Activated CD4-positive, alpha-beta memory T cell treated with anti-CD3 and anti-CD28 coated beads, Interleukin-2, amount 10 ng/mL, durations not matched to agents 7 days and 5 days (primary cell): ENCODE measurements at places on chromosomes 12 and 14. TPM values are rescaled to one million over a fixed set of nuclear protein-coding genes. Genes with fewer than 3 reads are reported as not detected.

Gene OTOGL
- not detected for total RNA-seq

Gene ITGA7
- total RNA-seq: 1.9 TPM

Gene TPH2
- total RNA-seq: not detected

Gene ESPL1
- 88.4 TPM for total RNA-seq

Gene GTF2A1
- 34.2 TPM for total RNA-seq

Gene SYNDIG1L
- total RNA-seq: not detected

Gene ABCD2
- 19.6 TPM for total RNA-seq

DNA sequence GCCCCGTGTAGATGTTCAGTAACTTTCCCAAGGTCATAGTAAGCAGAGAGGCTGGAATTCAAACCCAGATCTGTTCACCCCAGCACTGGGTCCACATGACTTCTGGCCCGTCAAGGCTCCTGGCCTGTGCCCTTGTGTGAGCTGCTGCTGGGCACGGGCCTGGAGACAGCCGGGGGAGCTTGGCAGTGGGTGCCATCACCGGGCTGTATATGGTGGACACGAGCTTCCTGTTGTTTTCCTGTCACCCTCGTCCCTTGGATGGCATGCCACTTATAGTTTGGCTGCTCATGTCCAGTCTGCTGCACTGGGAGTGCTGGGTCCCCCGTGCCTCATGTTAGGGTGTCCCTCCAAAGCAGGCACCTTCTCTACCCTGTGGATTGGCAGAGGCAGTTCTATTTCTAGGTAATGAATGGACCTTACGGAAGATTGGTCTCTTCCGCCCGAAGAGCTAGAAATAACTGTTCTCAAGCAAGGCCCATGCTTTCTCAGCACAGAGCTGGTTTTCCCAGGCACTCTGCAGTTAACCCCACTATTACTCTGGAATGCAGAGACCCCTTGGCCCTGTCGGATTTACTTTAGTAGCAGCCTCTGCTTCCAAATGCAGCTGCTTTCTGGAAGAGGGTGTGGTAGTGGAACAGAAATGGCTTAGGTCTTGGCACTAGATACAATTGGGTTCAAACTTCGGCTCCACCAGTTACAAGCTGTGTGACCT lies 44.3 kb downstream of the ELK3 start:
- no peak for DNase-seq
- H3K27ac ChIP-seq: peak overlapping the region; percentile 56
- H3K36me3 ChIP-seq: peaks cover 56% of the 10 kb centered on the region
- peak overlapping the region; percentile 39 for H3K4me3 ChIP-seq
- H3K4me1 ChIP-seq: peaks cover 89% of the 10 kb centered on the region

GRCh38 chr12:69600804-69601203 lies 9.9 kb downstream of the LRRC10 start:
- no peak overlapping the region for H3K4me3 ChIP-seq
- DNase-seq: no peak
- peaks cover 4% of the 10 kb centered on the region for H3K4me1 ChIP-seq
- H3K27ac ChIP-seq: no peak overlapping the region
- H3K27me3 ChIP-seq: no peaks in the 10 kb centered on the region

- H3K4me1 ChIP-seq: no peaks in the 10 kb centered on the region
- no peak overlapping the region for H3K27ac ChIP-seq
- H3K4me3 ChIP-seq: no peak overlapping the region
Measured at GRCh38 chr14:76678244-76678800, 82.9 kb upstream of the VASH1 start.

DNA sequence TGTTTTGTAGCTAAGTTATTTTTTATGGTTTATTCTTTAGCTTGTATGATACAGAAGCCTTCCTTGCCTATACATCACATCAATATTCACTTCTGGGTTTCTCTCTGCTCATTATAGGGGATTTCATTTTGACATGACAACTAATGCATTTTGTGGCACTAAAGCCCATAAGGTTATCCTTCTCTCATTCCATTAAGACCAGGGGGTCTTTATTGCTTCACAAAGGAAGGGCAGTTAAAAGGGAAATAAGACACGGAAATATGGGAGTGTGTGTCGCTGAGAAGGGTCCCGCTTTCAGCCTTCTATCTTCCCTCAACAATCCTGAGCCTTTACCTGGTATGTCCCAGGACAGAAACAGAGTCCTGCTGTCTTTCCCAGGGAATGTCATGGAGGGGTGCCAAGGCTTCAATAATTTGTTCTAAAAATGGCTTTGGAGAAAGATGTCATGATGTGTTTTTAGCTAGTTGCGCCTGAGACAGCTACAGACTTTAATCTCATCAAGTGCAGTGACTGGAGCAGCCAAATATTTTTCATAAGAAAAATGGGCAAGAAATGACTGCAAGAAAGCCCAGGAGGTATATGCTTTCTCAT lies 1145.4 kb upstream of the TMEM132C start:
- H3K4me1 ChIP-seq: peaks cover 8% of the 10 kb centered on the region
- H3K36me3 ChIP-seq: no peaks in the 10 kb centered on the region
- no peak overlapping the region for H3K27ac ChIP-seq
- peaks cover 13% of the 10 kb centered on the region for H3K27me3 ChIP-seq

GRCh38 chr12:127542931-127543330 lies 724.0 kb upstream of the TMEM132C start:
- H3K4me1 ChIP-seq: no peaks in the 10 kb centered on the region
- no peak overlapping the region for H3K27ac ChIP-seq
- H3K36me3 ChIP-seq: no peaks in the 10 kb centered on the region
- H3K4me3 ChIP-seq: no peak overlapping the region
- no peaks in the 10 kb centered on the region for H3K27me3 ChIP-seq
- no peak for DNase-seq

GRCh38 chr12:55717011-55718007 lies 1.5 kb downstream of the BLOC1S1 start:
- H3K36me3 ChIP-seq: peaks cover 27% of the 10 kb centered on the region
- H3K27ac ChIP-seq: peak overlapping the region; percentile 93
- peaks cover 57% of the 10 kb centered on the region for H3K4me1 ChIP-seq
- no peak for DNase-seq

DNA sequence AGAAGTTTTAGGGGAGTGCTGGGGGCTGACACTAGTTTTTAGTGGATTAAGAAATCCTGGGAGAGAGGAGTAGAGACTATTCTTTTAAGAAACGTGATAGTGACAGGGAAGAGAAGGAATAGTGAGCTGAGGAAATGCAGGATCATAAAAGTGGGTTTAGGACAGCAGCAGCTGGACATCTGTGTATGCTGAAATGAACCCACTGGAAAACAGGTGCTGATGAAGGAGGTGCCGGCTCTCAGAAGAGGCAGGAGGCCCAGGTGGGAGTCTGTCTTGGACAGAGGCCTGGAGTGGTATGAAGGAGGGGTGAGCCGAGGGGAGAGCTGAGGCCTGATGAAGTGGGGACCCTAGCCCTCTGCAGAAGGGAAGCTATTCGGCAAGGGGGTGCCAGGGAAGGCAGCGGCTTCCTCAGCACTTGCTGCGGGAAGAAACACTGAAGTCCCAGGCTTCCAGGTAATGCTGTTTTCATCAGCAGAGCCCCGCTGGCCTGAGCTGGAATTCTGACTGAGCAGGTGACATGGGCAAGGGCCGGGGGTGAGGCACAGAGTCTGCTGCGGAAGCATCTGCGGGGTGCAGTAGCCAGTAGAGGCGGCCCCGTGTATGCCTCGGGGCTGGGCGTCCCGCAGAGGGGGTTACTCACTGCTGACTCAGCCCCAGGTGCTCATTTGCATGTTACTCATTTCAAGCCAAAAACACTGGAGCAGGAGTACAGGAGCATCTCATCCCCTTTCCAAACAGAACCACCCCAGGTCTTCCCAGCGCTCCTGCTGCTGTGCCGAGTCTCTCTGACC lies 89.7 kb downstream of the TMCC3 start:
- no peak overlapping the region for H3K27ac ChIP-seq
- H3K4me1 ChIP-seq: peaks cover 10% of the 10 kb centered on the region
- DNase-seq: no peak
- H3K36me3 ChIP-seq: no peaks in the 10 kb centered on the region
- H3K27me3 ChIP-seq: peaks cover 30% of the 10 kb centered on the region

GRCh38 chr14:94062344-94062940 lies 18.6 kb downstream of the DDX24 start:
- H3K27ac ChIP-seq: no peak overlapping the region
- H3K36me3 ChIP-seq: peaks cover 79% of the 10 kb centered on the region
- H3K4me1 ChIP-seq: peaks cover 34% of the 10 kb centered on the region

DNA sequence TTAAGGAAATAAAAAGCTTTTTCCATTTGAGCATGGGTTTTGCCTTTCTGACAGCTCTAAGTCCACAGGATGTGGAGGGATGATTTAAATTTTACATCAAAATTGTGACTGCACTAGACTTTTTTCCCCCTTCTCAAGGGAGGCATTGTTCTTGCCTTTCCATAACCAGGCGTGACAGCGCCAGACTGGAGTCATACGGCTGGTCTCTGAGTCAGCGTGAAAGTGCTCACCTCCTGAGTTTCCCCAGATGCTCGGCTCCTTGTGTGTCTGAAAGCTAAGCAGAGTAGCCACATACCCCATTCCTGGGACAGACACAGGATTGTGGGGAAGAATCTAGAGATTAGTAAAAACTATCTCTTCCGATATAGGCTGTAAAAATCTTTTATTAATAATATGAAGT lies 43.1 kb downstream of the SOX5 start:
- no peaks in the 10 kb centered on the region for H3K4me1 ChIP-seq
- no peak overlapping the region for H3K27ac ChIP-seq
- no peaks in the 10 kb centered on the region for H3K27me3 ChIP-seq
- DNase-seq: no peak
- H3K4me3 ChIP-seq: no peak overlapping the region
- no peaks in the 10 kb centered on the region for H3K36me3 ChIP-seq

DNA sequence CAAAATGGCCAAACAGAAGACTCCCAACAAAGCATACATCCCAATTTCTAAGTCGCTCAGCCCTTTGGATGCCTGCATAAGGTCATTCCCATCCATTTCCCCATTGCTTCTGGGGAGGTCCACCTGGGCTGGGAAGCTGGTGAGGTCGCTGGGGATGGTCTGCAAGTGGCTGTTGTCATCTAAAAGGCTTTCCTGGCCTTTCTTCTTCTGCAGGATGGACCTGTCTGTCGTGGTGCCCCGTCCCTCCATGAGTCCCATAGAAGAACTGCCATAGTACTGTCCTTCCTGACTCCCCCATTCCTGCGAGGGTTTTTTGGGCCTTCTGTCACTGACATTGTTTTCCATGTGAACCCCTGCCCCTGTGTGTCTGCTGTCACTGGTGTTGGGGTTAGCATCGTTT lies 221.1 kb downstream of the GLT1D1 start:
- no peak for DNase-seq
- no peak overlapping the region for H3K4me3 ChIP-seq
- H3K27me3 ChIP-seq: no peaks in the 10 kb centered on the region
- no peaks in the 10 kb centered on the region for H3K4me1 ChIP-seq
- no peak overlapping the region for H3K27ac ChIP-seq

- DNase-seq: no peak
- peaks cover 6% of the 10 kb centered on the region for H3K27me3 ChIP-seq
- no peaks in the 10 kb centered on the region for H3K36me3 ChIP-seq
- H3K27ac ChIP-seq: no peak overlapping the region
- peaks cover 16% of the 10 kb centered on the region for H3K4me1 ChIP-seq
Measured at GRCh38 chr14:104741803-104742251, 11.1 kb upstream of the SIVA1 start.

- H3K36me3 ChIP-seq: no peaks in the 10 kb centered on the region
- H3K4me3 ChIP-seq: no peak overlapping the region
- no peak for DNase-seq
- no peaks in the 10 kb centered on the region for H3K4me1 ChIP-seq
- H3K27ac ChIP-seq: no peak overlapping the region
- H3K27me3 ChIP-seq: no peaks in the 10 kb centered on the region
Measured at GRCh38 chr12:131352296-131352900, 358.5 kb upstream of the SFSWAP start.

DNA sequence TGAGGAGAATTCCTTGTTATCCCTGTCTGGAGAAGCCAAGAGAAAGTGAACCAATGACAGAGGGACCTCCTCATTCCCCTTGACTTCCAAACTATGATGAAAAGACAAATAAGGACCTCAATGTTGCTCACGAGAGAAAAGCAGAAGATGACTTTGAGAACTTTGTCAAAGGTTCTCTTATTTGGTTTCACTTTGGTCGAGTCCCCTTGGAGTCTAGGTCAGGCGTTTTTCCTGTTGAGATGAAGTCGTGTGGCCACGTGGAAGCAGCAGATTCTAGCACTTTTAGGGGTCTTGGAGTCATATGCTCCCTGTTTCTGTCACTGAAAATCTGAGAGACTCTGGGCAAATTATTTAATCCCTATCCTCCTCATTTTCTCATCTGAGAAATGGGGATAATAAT lies 33.8 kb upstream of the COL2A1 start:
- peaks cover 6% of the 10 kb centered on the region for H3K4me1 ChIP-seq
- H3K36me3 ChIP-seq: peaks cover 4% of the 10 kb centered on the region
- DNase-seq: no peak

- peaks cover 5% of the 10 kb centered on the region for H3K4me1 ChIP-seq
- H3K4me3 ChIP-seq: no peak overlapping the region
- H3K36me3 ChIP-seq: no peaks in the 10 kb centered on the region
- DNase-seq: no peak
- no peaks in the 10 kb centered on the region for H3K27me3 ChIP-seq
- H3K27ac ChIP-seq: no peak overlapping the region
Measured at GRCh38 chr14:91716999-91717398, 14.9 kb downstream of the CATSPERB start.

DNA sequence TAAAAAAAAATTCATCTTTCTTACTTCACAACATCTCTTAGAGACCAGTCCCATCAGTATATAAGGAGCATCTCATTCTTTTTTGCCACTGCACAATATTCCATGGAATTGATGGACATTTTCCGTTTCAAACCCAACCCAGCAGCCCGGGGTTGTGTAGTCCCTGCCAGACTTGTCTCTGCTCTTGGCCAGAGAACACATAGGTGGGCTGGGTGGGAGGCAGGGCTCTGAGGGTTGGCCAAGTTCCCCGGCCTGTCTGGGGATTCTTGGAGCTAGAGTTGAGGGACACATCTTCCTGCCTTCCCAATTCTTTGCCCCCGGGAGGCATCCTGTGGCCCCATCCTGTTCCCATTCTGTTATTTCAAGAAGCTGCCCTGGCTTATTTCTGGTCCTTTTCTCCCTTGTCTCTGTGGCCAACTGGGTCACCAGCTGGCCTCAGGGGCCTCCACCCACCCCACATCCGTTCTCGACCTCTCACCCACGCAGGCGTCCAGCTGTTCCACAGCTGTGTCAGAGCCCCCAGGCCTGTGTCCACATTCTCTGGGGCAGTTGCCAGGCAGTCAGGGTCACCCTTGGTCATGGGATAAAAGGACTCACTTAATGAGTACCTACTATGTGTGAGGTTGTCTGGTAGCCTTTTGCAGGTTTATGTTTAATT lies 52.0 kb upstream of the CCDC63 start:
- peaks cover 2% of the 10 kb centered on the region for H3K4me1 ChIP-seq
- no peaks in the 10 kb centered on the region for H3K27me3 ChIP-seq
- H3K4me3 ChIP-seq: no peak overlapping the region
- H3K36me3 ChIP-seq: no peaks in the 10 kb centered on the region

GRCh38 chr12:80189241-80189640 lies 89.9 kb downstream of the OTOGL start:
- H3K27ac ChIP-seq: no peak overlapping the region
- no peak for DNase-seq
- peaks cover 2% of the 10 kb centered on the region for H3K4me1 ChIP-seq
- no peaks in the 10 kb centered on the region for H3K36me3 ChIP-seq
- peaks cover 5% of the 10 kb centered on the region for H3K27me3 ChIP-seq

- DNase-seq: no peak
- peak overlapping the region; percentile 59 for H3K27ac ChIP-seq
- H3K4me3 ChIP-seq: peak overlapping the region; percentile 17
- no peaks in the 10 kb centered on the region for H3K27me3 ChIP-seq
- peaks cover 19% of the 10 kb centered on the region for H3K4me1 ChIP-seq
Measured at GRCh38 chr12:123659996-123660727, 10.8 kb upstream of the TCTN2 start.

- peaks cover 8% of the 10 kb centered on the region for H3K36me3 ChIP-seq
- no peak overlapping the region for H3K27ac ChIP-seq
- no peak overlapping the region for H3K4me3 ChIP-seq
- no peak for DNase-seq
Measured at GRCh38 chr12:103820881-103821489, 20.0 kb downstream of the NT5DC3 start.
